ENCODE measurements at places on chromosomes 11 and 22.

DNA sequence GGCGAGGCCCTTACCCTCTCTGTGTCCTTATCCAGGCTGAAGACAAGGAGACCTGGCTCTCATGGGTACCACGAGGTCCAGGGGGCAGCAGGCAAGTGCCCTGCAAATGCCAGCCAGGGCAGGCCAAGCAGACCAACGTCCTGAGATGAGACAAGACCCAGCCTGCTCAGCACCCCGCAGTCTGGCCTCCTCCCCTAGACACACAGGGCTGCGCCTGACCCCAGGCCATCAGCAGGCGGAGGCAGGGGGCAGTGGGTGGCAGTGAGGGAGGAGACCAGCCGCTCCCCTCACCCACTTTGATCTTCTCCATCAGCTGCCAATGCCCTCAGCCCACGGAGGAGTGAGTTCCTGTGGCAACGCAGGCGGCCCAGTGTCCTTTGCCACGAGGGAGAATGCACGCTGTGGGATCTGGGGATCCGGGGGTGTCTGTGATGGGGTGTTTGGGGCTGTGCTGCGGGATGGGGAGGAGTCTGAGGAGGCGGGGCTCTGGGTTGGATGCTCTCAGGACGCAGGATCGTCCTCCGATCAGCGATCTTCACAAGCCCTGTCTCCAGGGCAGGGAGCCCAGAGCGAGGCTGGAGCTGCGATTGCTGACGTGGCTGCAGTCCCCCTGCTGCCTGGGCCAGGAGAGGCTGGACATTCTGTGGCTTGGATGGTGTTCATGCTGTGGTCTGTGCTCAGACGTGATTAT, 30.5 kb upstream of the PPARA start:
- no peak for DNase-seq

GRCh38 chr22:46004105-46004866, 27.3 kb upstream of the WNT7B start:
- DNase-seq = no peak

- no peak for DNase-seq
Observed at GRCh38 chr11:79077702-79078330, 363.0 kb downstream of the TENM4 start.

GRCh38 chr22:31922534-31922933, 21.8 kb upstream of the YWHAH start:
- no peak for DNase-seq

- DNase-seq = no peak
Observed at GRCh38 chr11:119023741-119024140, 5.2 kb downstream of the TRAPPC4 start.

DNA sequence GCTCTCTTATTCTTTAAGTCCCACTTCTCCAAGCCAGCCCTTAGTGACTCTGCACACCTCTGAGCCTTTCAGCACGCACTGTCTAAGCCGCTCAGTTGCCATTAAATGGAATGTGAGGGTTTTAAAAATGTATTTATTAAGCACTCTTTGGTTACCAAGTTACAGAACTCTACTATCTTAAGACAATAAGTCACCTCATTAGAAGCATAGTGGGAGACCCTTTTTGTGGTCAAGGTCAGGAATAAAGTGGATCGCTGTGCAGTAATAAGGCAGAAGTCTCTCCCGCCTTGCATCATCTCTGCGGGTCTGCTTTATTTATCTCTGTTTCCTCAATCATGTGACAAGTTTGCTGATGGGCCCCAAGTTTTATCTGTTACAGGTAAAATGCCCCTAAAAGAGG, 11.9 kb downstream of the SLC25A18 start:
- DNase-seq = no peak

GRCh38 chr11:47800759-47801158, 33.6 kb upstream of the FNBP4 start:
- DNase-seq = no peak

DNA sequence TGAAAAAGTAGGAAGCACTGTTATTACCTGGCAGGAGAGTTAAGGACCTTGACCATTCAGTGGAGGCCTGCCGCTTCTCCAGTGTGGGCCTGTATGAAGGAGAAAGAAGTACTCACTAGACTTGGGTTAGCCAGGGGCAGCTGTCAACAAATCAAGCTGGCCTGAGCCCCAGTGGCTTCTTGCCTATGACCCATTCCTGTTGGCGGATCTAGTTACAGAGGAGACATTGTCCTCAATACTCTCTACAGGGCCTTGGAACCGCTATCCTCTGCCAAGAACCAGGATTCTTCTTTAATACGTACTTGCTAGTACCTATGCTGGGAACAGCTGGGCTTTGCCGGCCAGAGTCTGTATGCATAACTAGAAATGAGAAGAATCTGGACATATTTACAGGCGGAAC, 68.1 kb downstream of the ALX4 start:
- DNase-seq = no peak

GRCh38 chr11:13013054-13013488, 4.0 kb downstream of the RASSF10 start:
- DNase-seq = no peak

DNA sequence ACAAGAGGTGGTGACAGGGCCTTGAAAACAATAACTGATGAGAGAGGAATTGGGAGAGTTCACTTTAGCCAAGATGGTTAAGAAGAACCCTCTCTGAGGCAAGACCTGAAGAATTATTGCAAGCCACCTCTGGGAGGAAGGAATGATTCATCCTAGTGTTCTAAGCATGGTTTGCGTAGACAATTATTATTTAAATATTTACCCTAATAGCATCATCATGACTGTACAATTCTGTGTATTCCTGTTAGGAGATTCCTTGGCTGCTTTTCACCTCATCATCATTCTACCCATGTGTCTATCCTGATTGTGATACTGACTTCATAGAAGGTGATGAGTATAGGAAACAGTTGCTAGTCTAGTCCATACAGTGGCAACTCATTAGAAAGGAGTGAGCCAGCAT, 264.4 kb downstream of the DDX10 start:
- no peak for DNase-seq

GRCh38 chr11:35182317-35182939, 43.5 kb downstream of the CD44 start:
- DNase-seq = no peak

GRCh38 chr11:36135076-36135475, 154.1 kb downstream of the COMMD9 start:
- no peak for DNase-seq

DNA sequence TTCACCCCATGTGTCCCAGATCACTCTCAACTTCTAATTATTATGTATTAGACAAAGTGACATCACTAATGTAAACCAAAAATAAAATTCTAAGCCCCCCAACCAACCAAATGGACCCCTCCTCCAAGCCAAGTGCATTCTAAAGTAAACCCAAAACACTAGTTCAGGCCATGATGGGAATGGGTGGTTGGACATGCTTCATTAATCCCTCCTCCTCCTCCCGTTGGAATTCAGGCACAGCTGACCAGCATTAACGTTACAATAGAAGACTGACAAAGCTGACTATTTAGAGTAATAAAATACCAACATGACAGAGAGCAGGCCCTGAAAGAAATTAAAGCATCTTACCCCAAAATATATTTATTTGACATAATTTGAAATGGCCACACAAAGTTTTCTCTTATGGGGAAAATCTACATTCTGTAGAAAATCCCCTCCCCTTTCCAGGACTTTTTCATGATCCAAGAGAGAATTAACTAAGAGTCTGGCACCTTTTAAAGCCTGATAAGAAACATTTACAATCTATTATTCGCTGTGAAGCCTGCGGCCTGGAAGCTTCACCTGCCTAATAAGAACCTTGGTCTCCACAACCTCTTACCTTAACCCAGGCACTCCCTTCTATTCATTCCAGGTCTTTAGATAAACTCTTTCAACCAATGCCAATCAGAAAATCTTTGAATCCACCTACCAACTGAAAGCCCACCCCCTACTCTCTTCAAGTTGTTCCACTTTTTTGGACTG, 948.5 kb upstream of the CCDC90B start:
- DNase-seq = no peak

GRCh38 chr22:17712441-17712840, 61.8 kb downstream of the BID start:
- no peak for DNase-seq

GRCh38 chr11:104765401-104766095, 132.7 kb downstream of the CASP12 start:
- DNase-seq = no peak
